Stimulated activated CD8-positive, alpha-beta memory T cell treated with anti-CD3 and anti-CD28 coated beads, Interleukin-12 subunit alpha, Interleukin-12 subunit beta, amount 100 ng/mL, for 4 hours (primary cell): ENCODE measurements at places on chromosomes 7 and 10.

- DNase-seq, result no peak
These were observed 56.8 kb upstream of the JAZF1 start for GRCh38 chr7:28237363-28237762.

DNA sequence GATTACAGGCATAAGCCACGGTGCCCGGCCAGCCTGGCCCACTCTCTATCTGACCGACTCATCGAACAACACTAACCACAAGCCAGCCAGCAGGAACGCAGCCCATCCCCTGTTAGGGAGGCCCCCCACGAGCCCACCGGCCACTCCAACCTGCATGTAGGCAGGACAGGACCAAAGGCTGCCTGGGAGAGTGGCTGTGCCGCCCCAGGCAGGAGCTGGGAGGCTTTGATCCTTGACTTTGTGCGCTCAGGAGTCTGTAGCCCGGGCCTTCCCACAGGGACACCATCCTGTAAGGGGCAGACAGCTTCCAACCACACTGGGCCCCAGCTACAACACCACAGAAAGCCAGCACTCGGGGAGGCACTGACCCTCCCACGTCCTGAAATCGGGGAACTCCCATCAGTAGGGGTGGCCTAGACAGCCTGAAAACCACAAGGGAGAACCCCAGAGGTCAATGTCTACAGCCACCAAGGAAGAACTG lies 29.4 kb downstream of the GRID1 start:
- no peak for DNase-seq

- DNase-seq, result no peak
These were observed 754.1 kb downstream of the IPMK start for GRCh38 chr10:57513637-57514036.

GRCh38 chr7:30224511-30225062 lies 59.8 kb upstream of the ZNRF2 start:
- DNase-seq, result no peak
